T-helper 22 cell (primary cell): ENCODE measurements at places on chromosomes 6 and 20.

DNA sequence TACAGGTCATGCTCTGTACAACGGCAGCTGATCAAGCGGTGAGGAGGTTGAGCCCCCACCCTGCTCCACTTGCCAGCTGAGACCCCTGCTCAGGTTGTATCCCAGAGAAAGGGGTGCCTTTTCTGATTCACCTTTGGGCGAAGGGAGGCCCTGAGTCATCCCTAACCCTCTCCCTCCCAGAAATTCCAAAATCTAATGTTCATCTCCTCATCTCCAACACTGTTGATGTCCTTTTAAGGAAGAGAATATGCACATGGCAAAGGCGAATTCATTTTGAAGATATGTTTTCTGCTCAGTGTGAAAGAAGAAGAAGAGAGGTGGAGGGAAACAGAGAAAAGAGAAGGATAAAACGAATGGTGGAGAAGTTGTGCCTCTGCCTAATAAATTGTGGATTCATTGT, 120.5 kb downstream of the SCML4 start:
- DNase-seq = no peak

- DNase-seq = no peak
Observed at GRCh38 chr6:30640481-30640880, 6.5 kb upstream of the C6orf136 start.

- DNase-seq = no peak
Observed at GRCh38 chr6:129113637-129114036, 230.7 kb downstream of the LAMA2 start.

GRCh38 chr6:142276256-142276655, 25.6 kb upstream of the ADGRG6 start:
- no peak for DNase-seq

GRCh38 chr6:75167851-75168250, 38.0 kb downstream of the COL12A1 start:
- no peak for DNase-seq

GRCh38 chr6:132746048-132746447, 11.7 kb downstream of the VNN2 start:
- DNase-seq = no peak

- no peak for DNase-seq
Observed at GRCh38 chr6:137871831-137872454, 4.9 kb downstream of the TNFAIP3 start.

- no peak for DNase-seq
Observed at GRCh38 chr20:10076126-10077080, 41.6 kb downstream of the ANKEF1 start.
